Calu3 (cell line): ENCODE measurements at places on chromosomes 7 and 10. TPM values are rescaled to one million over a fixed set of nuclear protein-coding genes. Genes with fewer than 3 reads are reported as not detected.

- DNase-seq: no peak
Observed at GRCh38 chr7:46243406-46243805, 322.3 kb upstream of the IGFBP3 start.

GRCh38 chr7:27547401-27547800 is 115.3 kb downstream of the HIBADH start:
- no peak for DNase-seq

GRCh38 chr7:146656988-146657387 is 540.4 kb downstream of the CNTNAP2 start:
- DNase-seq: no peak

DNA sequence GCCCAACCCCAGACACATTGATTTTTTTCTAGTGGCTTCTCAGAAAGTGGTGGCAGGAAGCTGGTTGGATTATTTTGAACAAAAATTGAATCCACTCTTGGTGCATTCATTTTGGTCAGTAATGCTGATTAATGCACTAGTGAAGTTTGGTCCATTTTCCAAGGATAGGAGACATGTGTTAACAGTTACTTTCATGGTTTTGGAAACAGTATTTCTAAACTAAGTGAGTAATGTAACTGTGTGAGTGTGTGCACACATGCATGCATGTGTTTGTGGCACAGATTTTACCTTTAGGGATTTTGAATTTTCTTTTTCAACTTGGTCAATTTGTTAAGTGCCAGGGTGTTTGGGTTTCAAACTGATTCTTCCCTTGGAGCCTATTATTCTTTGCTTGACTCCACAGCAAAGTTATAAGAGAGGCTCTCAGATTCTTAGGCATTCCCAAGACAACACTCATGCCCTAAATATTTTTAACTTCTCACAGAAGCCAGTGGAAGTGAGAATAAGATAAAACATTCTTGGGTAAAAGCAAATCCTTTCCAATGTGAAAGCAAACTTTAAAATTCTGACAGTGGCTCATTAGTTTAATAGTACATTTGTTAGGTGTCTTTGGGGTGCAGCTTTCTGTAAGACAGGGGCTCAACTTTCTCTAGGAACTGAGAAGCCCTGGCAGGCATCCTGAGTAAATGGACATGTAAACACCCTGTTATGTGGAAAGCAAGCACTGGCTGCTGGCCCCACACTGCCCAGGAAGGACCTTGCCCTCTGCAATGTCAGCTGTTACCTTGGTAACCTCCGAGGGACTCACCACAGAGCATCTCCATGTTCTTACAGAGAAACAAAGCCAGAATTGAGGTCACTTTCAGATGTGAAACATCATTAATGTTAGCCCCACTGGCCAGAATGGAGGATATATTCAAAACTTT is 68.4 kb downstream of the ASAH2B start:
- peak; percentile 15 for DNase-seq

DNA sequence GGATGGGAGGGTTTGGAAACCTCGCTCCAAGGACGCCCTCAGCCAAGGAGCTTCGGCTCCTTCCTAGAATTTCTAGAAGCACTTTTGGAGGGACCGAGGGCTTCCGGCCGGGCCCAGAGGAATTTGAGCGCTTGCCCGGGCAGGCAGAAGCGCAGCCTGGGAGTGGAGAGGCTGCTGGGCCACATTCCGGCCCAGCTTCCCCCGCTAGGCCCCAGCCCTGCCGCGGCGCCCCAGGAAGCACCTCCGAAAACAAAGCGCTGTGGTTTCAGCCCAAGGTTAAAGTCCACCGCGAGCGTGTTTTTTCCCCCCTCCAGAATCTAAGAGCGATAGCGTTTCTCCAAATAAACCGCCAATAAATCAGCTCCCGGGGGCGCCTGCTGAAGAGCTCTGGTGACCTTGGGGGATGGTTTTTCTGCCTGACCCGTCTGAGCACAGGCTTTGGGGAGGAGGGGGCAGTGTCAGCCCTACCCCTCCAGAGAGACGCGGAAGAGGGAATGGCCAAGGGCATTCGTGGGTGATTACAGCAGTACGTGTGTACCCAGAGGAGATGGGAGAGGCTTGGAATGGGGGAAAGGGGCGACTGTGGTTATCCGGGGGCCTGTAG is 5.7 kb upstream of the TNRC18 start:
- peak; percentile 82 for DNase-seq

DNA sequence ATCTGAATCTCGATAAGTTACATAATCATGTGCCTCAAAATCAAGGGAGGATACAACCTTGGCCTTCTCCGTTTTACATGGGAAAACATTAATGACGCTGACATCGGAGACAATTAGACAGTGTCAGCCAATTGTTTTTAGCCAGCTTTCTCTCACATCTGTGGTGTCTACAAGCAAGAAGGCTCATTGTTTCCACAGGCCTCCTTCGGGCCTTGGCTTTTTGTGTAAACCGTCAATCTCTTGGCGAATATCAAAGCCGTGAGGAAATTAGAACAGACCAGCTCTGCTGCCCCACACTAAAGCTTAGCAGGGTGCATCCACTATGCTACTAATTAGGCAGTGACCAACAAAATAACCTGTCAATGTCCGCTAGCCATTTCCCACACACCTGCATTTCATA is 43.2 kb downstream of the VAX1 start:
- DNase-seq: no peak

AGR2 gene
- total RNA-seq: 378 and 444 TPM in 2 replicates

SRPK2 gene
- 36.9 and 40.2 TPM in 2 replicates for total RNA-seq

ATOH7 gene
- not detected in 2 replicates for total RNA-seq
